ENCODE measurements at places on chromosomes 1 and 21.

- no peak for DNase-seq
Observed at GRCh38 chr1:161351482-161351881, 16.2 kb downstream of the CFAP126 start.

- DNase-seq, result no peak
Observed at GRCh38 chr1:224116131-224116530, 2.2 kb downstream of the FBXO28 start.

- no peak for DNase-seq
Observed at GRCh38 chr1:34684266-34684665, 70.6 kb upstream of the GJB5 start.

DNA sequence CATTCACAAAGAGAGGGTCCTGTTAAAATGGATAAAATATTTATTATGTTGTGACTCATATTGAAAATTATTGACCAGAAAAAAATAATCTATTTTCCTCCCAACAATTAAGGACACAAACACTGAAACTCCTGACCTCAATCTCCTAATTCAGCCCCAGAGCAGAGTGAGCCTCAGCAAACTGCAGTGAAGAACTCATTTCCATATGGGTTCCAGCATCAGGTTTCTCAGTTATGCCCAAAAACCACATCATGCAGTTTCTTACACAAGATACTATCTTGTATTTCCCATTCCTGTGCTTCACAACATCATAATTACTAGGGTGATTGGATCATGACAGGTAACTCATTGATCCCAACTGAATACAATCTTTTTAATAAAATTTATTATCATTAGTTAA is 15.4 kb downstream of the PYHIN1 start:
- no peak for DNase-seq

- no peak for DNase-seq
Observed at GRCh38 chr21:34166468-34166867, 93.1 kb downstream of the MRPS6 start.

- DNase-seq, result no peak
Observed at GRCh38 chr1:230609208-230609607, 33.1 kb upstream of the COG2 start.

GRCh38 chr1:229129301-229130027 is 141.4 kb upstream of the RAB4A start:
- DNase-seq, result no peak

DNA sequence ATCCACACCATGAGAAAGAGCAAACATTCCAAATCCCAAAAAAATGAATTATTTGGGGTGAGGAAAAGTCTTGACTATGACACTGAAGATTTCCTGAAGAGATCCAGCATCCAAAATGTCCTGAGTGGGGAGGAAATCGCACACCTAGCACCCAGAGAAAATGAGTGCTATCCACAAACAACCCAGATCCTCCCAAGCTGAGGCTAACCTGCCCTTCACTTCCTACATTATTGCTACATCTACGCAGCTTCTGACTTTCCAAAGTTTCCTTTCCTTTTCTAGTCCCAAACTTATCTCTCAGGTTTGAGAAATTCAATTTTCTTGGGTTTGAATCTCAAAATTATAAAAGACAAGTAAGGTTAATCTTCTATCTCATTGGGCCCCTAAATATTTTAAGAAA is 906 bp upstream of the RGS13 start:
- DNase-seq, result no peak

Measured in ecto neural progenitor cell (in vitro differentiated cells).